ENCODE measurements at places on chromosomes 16 and 17.

DNA sequence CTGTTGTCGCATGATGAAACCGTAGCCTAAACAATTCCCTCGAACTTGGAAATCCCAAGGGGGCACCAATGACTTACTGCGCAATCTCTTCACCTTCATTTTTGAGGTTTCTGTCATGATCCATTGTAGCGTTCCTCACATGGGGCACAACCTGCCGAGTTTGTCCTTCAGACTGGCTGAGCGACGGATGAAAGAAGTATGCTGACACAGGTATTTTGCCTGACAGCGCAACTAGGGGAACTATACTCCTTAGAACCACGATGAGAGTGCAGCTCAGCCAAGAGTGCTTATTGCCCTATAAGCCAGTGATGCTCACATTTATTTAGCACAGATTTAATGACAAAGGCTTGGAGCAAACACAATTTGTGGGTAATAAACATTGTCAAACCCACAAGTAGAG is 106.3 kb upstream of the ZNF267 start:
- DNase-seq, result no peak

- DNase-seq, result no peak
Measured at GRCh38 chr17:57521606-57522005, 223.5 kb downstream of the CCDC182 start.

DNA sequence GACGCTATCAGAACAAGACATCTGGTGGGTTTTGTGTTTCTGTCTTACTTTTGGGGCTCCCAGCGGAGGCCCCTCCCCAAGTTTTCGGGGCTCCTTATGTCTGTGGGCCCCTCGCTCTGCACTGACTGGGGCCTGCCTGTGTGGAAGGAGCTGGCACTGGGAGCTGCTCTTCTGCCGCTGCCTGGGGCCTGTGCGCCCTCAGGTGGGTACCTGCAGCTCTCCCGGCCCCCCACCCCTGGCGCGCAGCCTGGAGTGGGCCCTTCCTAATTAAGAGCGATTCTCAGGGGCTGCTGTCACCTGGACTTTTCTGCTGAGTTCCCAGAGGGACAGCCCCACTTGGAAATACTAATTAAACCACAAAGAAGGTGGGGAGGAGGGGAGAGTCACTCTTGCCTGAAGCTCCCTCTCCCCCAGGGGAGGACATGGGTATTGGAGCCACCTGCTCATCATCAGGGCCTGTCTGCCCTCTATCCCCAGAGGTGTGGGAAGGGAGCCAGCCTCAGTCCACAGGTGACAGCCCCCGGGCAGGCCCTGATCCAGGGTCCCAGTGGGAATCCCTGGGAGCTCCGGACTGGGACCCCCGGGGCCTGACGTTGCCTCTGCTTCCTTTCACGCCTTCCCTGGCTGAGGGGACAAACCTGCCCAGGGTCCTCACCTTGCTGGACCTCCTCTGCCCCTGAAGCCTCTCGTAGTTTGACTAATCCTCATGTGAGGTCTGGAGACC is 36.5 kb downstream of the GSE1 start:
- DNase-seq, result no peak

DNA sequence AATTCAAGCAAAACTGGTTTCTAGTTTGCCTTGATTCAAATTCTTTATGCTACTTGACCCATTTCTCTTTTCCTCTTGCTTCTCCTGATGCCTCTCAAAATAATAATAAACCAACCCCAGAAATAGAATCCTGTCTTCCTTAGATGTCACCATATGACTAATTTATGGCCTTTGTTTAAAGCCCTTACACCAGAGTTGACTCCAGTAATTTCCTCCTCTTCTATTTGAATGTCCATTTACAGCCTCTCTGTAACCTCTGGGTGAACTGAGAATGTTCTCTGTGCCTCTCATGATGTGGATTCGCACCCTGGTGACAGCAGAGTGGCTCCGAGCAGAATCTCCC is 31.5 kb downstream of the ZFHX3 start:
- DNase-seq, result no peak

DNA sequence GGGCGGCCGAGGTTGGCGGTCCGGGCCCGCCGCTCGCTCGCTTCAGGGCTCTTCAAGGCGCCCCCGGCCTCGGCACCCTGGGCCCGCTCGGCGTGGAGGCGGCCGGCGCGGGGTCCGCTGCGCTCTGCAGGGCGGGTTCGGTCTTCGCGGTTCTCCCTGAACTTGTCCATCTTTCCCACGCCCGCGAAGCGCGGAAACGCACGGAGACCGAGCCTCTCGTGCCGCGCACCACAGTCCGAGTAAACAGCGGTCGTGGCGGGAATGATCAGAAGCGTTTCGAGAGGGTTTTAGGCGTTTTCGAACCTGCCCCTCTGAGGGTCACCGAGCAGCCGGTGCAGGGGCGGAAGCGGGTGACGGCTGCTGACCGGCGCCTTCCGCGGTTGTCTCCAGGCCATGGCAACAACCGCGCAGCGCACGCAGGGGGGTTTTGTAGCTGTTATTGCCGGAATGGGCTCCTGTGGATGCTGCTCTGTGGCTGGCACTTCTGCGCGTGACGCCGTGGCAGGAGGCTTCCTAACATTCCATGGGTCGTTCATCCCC is 414 bp downstream of the NARF start:
- DNase-seq, result no peak

- no peak for DNase-seq
Measured at GRCh38 chr17:80780381-80781198, 211.1 kb upstream of the CHMP6 start.
